Progenitor cell of endocrine pancreas (in vitro differentiated cells): ENCODE measurements at places on chromosomes 7 and 10. TPM values are rescaled to one million over a fixed set of nuclear protein-coding genes. Genes with fewer than 3 reads are reported as not detected.
A peak's percentile ranks its signal among the peaks of the same experiment; 100 is the strongest.

DNA sequence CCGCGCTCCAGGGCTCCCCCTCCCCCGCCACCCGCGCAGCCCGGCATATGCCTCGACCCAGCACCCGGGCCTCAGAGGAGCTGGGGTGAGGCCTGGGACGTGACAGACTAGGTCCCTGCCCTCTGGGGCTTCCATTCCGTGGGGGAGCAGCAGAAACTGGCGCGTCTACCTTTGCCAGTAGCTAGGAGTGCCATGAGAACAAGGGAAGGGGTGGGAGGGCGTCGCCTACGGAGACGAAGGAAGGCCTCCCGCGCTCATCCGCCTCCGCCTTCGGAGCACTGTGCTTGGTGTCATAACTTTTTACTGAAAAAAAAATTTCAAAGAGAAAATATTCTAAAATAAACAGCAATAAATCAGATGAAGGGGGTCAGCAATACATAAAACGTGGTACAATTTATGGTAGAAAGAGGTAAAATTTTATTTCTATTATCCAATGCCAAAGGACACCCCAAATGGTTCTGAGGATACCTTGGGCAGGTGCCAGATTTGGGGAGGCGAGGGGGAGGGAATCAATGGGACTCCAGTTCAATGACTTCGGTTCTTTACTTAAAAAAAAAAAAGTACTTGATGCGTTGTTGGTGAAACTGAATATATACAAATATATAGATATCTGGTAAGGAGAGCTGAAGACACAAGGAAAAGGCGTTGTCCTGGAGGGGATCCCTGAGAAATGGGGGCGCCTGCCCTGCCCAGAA is 35.1 kb upstream of the GRID1 start:
- DNase-seq: no peak

DNA sequence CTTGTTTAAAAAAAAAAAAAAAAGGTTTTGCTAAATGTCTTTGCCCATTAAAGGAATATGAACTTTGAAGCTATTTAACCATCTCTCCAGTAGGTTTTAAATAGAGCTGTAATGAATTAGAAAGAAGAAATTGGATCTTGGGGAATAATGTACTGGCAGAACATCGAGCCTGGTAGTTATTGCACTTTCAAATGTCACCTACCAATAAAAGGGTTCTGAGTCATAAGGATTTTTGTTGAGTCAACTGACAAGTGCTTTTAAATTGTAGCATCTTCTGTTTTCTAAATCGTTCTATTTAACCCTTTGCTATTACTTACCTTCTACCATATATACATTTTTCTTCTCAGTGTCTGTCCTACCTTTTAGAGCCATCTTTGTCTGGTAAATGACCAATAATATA is 10.7 kb downstream of the CUTC start:
- no peak for DNase-seq

GRCh38 chr7:79407351-79407750 is 46.1 kb downstream of the MAGI2 start:
- DNase-seq: no peak

DNA sequence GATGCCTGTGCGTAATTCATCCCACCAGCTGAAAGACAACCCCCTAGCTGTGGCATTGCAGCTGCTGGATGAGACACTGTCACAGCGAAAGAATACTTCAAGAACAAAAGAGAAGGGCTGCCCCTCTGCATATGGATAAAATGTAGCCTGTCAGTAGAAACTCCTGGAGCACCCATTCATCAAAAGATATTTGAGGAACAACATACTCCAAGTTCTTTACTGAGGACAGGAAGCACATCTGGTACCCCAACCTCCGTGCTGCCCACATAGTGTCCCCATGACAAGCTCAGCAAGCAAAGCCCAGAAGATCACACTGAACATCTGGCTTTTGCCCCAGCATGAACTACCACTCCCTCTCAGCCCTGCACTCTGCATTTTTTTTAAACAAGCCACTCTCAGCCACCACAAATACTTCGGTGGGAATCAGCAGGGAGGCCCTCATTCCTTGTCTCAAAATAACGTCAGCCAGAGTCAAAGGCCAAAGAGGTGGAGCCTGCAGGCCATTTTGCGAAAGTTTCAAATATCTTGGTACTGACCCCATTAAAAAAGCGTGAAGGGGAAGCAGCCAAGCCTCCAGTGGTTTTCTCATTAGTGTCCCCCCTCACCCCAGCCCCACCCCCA is 1.7 kb downstream of the CREB3L2 start:
- no peak for DNase-seq

GRCh38 chr7:78140109-78140508 is 341.5 kb downstream of the PHTF2 start:
- DNase-seq: no peak

- DNase-seq: peak; percentile 33
Observed at GRCh38 chr10:12707461-12708185, 293.9 kb downstream of the CCDC3 start.

- no peak for DNase-seq
Observed at GRCh38 chr7:147411096-147411495, 1179.5 kb upstream of the C7orf33 start.

- DNase-seq: no peak
Observed at GRCh38 chr10:75620356-75620755, 188.9 kb downstream of the LRMDA start.

DNA sequence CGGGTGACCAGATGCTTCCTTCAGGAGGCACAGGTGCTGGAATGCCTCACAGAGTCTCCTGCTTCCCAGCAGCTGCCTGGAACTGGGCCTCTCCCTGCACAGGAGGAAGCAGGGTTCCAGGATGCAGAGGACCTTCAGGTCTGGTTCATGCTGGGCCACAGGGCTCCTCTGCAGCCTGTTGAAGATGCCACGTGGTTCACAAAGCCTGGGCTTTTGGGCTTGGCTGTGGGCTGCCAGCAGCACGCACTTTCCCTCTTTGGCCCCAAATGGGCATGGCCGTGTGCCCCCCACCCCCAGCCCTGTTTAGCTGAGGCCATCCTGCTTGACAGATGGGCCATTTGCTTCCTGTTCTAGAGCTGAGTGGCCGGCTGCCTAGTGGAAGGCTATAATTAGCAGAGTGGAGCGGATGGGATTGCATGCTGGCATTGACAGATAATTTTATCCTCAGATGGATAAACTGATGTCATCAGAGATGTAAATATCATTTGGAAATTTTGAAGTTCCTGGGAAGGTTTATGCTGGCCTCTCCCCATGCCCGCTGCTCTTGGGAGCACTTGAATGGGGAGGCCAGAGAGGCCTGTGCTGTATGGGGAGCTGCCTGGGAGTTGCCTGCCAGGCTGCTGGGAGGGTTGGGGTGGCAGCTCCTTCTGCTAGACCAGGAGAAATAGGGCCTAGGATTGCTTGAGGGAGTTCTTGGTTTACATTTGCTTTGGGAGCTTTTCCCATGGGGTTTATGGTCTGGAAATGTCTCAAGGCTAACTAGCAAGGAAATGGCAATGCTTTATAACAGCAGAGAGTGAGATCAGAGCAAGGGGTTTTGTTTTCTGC is 28.2 kb downstream of the TSPAN15 start:
- no peak for DNase-seq

GRCh38 chr10:44803862-44804261 is 107.3 kb upstream of the TMEM72 start:
- no peak for DNase-seq

GALNT17 gene
- 3.9 and 4.9 TPM in 2 replicates for total RNA-seq

CPA2 gene
- 85.0 and 107 TPM in 2 replicates for total RNA-seq

GRM3 gene
- total RNA-seq: 0.98 and 1.4 TPM in 2 replicates

PPP1R3A gene
- not detected in 2 replicates for total RNA-seq

TAS2R39 gene
- not detected in 2 replicates for total RNA-seq

SFTPD gene
- total RNA-seq: 0.29 and 0.40 TPM in 2 replicates

LOXL4 gene
- total RNA-seq: 3.6 and 3.7 TPM in 2 replicates

AKR1E2 gene
- total RNA-seq: 7.4 and 10.0 TPM in 2 replicates

CDK6 gene
- 23.3 and 29.1 TPM in 2 replicates for total RNA-seq

FKBP9 gene
- total RNA-seq: 86.4 and 90.7 TPM in 2 replicates
